AG08396 (cell line): ENCODE measurements at places on chromosomes 7 and 10.

- no peak for DNase-seq
Measured at GRCh38 chr10:106836933-106837663, 327.4 kb downstream of the SORCS1 start.

DNA sequence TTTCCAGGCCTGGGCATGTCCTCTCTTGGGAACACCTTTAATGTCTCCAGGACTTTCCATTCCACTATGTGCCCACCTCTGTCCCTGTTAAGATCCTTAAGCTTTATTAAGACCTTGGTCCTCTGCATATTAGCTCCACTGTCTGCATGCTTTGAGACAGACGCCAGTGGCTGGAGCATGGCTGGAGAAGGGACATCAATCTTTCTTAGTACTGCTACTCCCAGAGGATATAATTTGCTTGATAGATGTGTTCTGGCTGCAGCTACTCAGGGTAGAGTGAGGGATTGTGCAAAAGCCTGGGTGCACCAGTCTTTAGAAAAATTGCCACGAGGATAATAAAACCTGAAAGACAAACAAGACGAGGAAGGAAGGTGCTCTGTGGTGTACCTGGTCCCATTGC, 42.9 kb downstream of the PLPP4 start:
- no peak for DNase-seq

DNA sequence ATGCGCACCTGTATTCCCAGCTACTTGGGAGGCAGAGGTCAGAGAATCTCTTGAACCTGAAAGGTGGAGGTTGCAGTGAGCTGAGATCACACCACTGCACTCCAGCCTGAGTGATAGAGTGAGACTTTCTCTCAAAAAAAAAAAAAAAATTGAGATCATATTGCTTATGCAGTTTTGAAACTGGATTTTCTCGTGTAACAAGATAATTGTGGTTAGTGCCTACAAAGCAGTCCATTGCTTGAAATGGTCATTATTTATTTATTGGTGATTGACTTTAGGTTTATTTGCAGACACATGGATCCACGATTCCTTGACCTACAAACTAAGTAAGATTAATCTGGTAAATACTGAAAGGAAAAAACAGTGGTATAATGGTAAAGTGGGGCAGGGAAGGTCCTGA, 149.8 kb downstream of the TAX1BP1 start:
- no peak for DNase-seq

GRCh38 chr10:84945791-84946190, 617.4 kb downstream of the CCSER2 start:
- DNase-seq, result no peak

GRCh38 chr7:101912716-101913110, 95.3 kb downstream of the CUX1 start:
- DNase-seq, result no peak

DNA sequence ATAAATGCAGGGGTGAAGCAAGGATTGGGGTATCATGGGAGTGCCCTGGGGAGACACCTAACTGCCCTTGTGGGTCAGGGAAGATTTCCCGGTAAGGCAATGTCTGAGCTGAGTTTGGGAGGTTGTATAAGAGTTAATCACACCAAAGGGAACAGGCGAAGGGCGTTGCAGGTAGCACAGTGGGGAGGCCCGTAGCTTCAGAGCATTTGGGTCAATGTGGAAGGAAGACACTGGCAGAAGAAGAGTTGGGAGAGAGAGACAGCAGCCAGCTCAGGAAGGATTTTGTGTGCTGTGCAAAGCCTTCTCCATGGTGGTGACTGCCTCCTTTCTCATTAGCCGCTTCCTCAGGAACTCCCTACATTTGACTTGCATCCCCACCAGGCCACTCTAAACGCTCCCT, 80.8 kb upstream of the LEP start:
- no peak for DNase-seq

DNA sequence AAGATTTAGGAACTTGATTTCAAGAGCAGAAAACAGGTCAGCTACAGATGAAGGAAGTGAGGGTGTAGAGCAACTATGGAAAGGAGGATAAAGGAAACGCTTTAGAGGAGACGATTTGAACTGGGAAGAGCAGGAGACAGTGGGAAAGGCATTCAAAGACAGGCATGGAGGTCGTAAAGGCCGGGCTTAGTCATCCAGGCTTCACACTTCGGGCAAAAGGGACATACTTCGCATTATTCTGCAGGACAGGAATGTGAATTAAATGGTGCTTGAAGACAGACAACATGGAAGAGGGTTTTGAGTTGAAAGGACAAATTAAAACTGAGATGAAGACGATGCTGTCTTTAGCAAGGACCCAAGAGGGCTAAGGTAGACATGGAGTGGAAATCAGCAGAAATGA, 8.1 kb downstream of the FAM171A1 start:
- DNase-seq, result peak; percentile 25

DNA sequence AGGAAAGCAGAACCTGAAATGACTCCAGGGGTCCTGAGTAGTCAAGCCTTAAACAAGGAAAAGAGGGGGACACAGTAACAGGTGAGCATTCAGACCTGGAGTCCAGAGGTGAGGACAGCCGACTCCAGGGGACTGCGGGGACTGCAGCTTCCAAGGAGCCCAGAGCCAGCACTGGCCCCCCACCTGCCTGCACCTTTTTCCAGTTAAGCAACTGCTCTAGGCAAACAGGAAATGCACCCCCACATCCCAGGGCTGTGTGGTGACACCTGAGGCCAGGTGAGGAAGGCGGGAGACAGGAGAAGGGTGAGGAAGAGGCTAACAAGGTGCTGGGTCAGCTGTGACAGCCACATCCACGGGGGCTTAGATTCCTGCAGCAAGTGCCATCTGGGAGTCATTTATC, 20.1 kb upstream of the EN2 start:
- DNase-seq, result no peak

DNA sequence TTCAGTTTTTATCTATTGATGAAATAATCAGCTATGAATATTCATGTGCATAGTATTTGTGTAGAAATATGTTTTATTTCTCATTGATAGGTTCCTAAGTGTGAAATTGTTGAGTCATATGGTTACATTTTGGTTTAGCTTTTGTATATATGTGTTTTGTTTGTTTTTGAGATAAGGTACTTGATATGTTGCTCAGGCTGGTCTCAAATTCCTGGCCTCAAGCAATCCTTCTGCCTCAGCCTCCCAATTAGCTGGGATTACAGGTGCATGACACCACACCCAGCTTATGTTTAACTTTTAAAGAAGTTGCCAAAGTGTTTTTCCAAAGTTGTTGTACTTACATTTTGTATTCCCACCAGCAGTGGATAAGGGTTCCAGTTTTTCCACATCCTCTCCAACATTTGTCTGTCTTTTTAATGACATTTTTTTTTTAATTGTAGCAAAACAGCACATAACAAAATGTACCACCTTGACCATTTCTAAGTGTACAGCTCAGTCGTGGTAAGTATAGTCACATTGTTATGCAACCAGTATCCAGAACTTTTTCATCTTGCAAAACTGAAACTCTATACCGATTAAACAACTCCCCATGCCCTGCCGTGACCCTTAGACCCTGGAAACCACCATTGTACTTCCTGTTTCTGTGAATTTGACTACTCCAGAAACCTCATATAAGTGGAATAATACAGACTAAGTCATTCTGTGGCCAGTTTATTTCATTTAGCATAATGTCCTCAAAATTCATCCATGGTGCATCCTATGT, 12.6 kb upstream of the UBE2D1 start:
- DNase-seq, result no peak

GRCh38 chr10:113096128-113096996, 146.3 kb downstream of the TCF7L2 start:
- DNase-seq, result no peak

GRCh38 chr7:90897961-90898469, 301.9 kb downstream of the CDK14 start:
- DNase-seq, result no peak

GRCh38 chr10:30542895-30543288, 86.7 kb downstream of the LYZL2 start:
- no peak for DNase-seq
